NB4 (cell line): ENCODE measurements at places on chromosomes 7 and 10.

GRCh38 chr10:66258693-66259092 is 667.1 kb upstream of the LRRTM3 start:
- no peak for DNase-seq

GRCh38 chr7:121451367-121452094 is 55.4 kb upstream of the FAM3C start:
- DNase-seq: no peak

GRCh38 chr7:120941064-120941463 is 9.5 kb upstream of the ING3 start:
- DNase-seq: peak; percentile 24

- no peak for DNase-seq
These were observed 857 bp downstream of the INTS15 start for GRCh38 chr7:6590645-6591110.
